Thymus (tissue), 14 donors: ENCODE measurements at places on chromosomes 2 and 18. TPM values are rescaled to one million over a fixed set of nuclear protein-coding genes. Genes with fewer than 3 reads are reported as not detected.
A peak's percentile ranks its signal among the peaks of the same experiment; 100 is the strongest.

DNA sequence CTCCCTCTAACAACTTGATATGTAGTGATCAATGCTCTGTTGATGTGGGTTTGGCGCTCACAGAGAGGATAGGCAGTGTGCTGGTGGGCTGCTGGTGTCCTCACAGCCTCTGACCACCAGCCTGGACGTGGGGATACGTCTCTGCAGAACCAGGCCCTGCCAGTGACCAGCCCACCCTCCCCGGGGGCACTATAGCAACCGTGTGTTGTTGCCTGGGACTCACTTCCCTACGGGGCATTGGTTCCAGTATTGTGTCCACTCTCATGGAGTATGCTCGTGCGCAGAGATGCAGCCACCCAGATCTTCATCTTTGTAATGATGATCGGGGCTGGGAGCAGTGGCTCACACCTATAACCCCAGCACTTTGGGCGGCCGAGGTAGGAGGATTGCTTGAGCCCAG is 180.1 kb downstream of the LDLRAD4 start:
- DNase-seq, result no peak

- no peak for DNase-seq
These were observed 37.0 kb downstream of the SMAD7 start for GRCh38 chr18:48913775-48914174.

DNA sequence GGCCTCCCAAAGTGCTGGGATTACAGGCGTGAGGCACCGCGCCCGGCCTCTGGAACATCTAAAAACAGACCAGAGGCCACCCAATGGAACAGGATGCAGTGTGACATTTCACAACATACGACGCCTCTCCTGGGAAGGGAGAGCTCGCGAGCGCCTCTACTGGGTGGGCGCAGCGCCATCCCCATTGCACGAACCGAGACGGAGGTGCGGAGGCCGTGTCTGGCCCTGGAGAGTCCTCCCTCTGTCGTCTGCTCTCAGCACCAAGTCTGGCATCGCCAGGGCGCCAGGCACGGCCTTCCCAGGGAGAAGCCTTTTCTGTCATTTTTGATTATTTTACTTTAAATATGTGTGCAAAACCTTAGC is 9.4 kb upstream of the GBX2 start:
- no peak for DNase-seq

GKN1 gene
- 11.5 TPM for polyA plus RNA-seq

- DNase-seq, result peak; percentile 39
These were observed 36.8 kb upstream of the LCLAT1 start for GRCh38 chr2:30410217-30410616.

GRCh38 chr2:160245614-160246155 is 45.6 kb upstream of the ITGB6 start:
- no peak for DNase-seq
